ENCODE measurements at places on chromosomes 11 and 22.
A peak's percentile ranks its signal among the peaks of the same experiment; 100 is the strongest.

DNA sequence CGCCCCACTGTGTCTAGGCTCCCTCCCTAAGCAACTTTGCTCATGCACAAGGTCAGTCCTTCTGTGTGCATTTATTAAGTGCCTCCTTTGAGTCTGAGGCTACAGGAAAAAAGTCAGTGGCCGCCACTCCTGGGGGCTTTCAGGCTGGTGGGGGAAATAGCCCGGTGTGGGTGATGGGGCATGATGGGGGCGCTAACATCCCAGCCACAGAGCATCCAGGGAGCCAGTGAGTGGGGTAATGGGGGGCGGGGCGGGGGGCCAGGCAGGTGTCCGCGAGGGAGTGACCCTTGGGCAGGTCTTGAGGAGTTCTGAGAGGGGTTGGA, 9.9 kb upstream of the EHD1 start:
- no peak for DNase-seq

GRCh38 chr11:62921573-62922188, 518 bp upstream of the CHRM1 start:
- DNase-seq = peak; percentile 68

DNA sequence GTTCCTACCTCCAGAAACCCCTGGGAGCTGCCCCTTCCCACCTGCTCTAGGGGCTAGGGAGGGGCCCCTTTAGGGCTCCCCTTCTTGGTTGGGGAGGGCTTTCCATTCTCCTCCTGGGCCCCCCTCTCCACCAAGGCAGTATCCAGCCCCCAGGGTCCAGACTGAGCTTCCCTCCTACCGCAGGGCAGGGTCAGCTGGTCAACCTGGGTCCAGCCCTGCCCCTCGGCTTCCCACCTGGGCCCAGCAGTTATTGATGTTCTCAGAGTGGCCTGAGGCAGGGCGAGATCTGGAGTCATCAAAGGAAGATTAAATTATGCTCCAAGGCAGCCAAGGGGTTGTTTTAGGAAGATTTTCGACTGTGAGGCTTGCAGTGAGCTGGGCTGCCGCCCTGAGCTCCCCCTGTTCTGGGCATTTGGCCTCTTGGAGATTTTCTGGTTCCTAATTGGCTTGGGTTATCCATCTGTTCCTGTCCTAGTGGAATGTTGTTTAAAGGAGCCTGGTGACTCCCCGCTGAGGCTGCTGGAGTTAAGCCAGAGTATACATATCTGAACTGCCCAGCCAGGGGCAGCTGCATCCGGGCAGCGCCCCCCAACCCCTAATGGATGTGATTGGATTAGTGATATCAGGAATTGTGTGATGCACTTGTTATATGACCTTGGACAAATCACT, 1.8 kb upstream of the SLC22A8 start:
- no peak for DNase-seq

DNA sequence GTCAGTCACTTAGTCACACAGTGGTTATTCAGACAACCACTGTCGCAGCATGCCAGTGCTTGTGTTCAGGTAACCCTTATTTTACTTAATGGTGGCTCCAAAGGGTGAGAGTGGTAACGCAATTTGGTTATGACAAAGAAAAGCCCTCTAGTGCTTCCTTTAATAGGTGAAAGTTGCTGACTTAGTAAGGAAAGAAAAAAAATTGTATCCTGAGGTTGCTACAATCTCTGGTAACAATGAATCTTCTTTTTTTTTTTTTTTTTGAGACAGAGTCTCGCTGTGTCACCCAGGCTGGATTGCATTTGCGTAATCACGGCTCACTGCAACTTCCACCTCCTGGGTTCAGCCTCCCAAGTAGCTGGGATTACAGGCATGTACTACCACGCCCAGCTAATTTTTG, 64.5 kb downstream of the C11orf91 start:
- no peak for DNase-seq

DNA sequence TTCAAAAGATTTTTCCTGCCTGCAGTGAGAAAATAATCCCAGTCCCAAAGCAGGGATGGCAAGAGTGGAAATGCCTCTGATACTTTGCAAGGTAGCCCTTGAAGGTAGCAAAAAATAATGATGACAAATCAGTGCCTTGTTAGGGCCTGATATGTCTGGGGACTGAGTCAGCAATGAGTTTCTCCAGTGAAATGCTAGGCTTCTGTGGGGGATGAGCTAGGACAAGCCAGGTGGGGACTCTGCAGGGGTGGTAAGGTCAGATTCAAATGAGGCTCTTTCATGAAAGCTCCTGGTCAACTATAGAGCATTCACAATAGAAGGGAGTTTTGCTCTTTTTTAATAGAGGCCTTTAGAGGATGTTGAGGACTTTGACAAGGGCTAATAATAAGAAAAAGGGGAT, 77.7 kb downstream of the ME3 start:
- no peak for DNase-seq

- DNase-seq = no peak
Measured at GRCh38 chr11:79274636-79275331, 166.0 kb downstream of the TENM4 start.
